ENCODE measurements at places on chromosomes 16 and 17. TPM values are rescaled to one million over a fixed set of nuclear protein-coding genes. Genes with fewer than 3 reads are reported as not detected.

SLC5A2 gene
- total RNA-seq = 6.9 TPM

DNA sequence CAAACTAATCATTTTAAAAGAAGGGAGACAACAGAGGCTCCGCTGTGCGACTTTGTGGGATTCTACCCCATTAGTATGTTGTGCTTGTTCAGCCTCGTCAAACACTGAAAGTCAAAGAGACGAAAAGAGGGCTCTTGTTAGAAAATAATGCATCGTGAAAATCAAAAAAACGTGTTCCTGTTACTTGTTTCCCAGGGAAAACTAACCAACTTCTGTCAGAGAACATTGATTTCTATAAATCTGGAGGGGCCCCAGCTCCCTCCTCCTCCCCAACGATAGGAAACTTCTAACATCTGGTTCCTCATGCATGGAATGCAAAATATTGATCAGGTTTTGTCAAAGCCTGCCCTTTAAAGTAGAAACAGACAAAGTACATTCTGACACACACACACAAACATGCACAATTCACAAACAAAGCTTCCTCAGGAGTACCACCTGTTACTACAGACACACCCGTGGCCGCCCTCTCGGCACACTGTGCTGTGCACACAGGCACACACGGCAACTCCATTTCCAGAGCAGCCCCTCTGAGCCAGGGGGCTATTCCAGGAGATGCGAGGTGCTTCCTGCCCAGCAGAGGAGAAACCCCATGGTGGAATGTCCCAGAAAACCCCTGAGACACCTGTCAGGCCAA is 151.3 kb downstream of the ZFHX3 start:
- DNase-seq = no peak

GRCh38 chr16:12386192-12386591 is 409.7 kb downstream of the SNX29 start:
- peak; percentile 82 for DNase-seq

DNA sequence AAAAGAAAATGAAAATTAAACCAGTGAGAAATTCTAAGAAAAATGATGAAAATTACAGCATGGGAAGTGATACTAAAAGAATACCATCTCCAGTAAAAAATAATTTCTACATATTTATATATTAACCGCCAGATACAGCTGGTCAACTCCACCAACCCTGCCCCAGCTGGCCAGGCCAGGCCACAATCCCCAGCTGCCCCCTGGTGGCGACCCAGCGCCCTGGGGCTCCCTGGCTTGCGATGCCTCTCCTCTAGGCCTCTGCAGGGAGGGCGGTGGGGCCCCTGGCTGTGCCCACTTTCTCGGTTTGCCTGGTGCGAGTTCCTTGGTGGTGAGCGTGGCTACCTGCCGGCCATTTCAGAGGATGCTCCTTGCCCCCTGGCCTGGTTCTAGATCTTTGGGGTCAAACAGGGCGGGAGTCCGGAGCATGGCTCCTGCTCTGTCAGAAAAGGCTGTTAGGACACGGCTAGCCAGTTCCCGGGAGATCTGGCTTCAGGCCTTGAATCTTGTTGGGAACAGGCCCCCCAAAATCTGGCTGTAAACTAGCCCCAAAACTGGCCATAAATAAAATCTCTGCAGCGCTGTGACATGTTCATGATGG is 14.5 kb downstream of the GLIS2 start:
- peak; percentile 81 for DNase-seq

GRCh38 chr17:41687828-41688640 is 651 bp upstream of the EIF1 start:
- peak; percentile 77 for DNase-seq

GRCh38 chr17:2943981-2944380 is 119.4 kb downstream of the OR1D5 start:
- DNase-seq = no peak

DNA sequence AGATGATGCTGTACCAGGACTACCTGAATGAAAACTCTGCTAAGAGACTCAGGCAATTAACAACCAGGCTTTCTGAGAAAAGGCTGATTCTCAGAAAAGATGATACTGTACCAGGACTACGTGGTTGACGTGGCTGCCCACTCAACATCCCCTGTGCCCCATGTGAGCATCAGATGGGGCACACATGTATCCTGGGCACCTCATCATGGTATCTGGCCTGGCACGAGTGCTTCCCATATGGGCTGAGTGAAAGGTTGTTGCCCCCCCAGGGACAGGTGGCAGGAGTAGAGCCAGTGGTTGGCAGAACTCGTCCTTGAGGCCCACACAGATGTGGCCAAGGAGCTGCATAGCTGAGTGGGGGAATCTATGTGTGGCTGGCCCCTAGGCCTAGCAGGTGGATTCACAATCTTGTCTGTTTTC is 3.5 kb upstream of the CES4A start:
- DNase-seq = no peak

DNA sequence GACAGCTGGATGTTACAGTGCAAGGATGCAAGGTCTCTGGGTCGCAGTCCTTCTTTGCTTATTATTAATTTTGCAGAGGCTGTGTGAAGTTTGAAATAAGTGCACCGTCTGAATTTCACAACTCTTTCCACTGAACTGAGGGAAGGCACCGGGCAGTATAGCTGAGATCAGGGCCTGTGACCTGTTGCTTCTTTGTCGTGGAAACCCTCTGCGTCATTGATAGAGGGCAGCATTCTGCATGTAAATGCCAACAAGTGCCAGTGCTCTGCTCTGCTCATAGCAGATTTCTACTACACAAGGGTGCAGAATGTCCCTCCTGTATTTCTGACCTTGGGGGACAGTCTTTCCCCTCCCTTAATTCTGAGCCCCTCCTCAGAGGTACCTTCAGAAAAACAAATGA is 26.0 kb downstream of the CD300LF start:
- DNase-seq = no peak

SLC12A3 gene
- total RNA-seq = 1.1 TPM

DNA sequence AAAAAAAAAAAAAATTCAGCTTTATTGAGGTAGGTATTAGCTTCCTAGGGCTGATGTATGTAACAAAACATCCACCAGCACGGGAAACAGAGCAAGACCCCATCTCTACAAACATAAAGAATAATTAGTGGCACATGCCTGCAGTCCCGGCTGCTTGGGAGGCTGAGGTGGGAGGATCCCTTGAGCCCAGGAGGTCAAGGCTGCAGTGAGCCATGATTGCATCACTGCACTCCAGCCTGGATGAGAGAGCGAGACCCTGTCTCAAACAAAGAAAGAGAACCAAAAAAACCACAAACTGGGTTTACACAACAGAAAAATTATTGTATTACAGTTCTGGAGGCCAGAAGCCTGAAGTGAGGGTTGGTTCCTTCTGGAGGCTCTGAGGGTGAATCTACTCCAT is 4.0 kb upstream of the MMP25 start:
- no peak for DNase-seq

- DNase-seq = no peak
Measured at GRCh38 chr16:21650521-21650920, 1.9 kb downstream of the IGSF6 start.

GRCh38 chr16:73062743-73063733 is 15.1 kb upstream of the ZFHX3 start:
- no peak for DNase-seq

GRCh38 chr16:28542646-28543045 is 3.9 kb upstream of the NUPR1 start:
- no peak for DNase-seq

CD300E gene
- total RNA-seq = 0.31 TPM
